ENCODE measurements at places on chromosomes 16 and 17.
A peak's percentile ranks its signal among the peaks of the same experiment; 100 is the strongest.

DNA sequence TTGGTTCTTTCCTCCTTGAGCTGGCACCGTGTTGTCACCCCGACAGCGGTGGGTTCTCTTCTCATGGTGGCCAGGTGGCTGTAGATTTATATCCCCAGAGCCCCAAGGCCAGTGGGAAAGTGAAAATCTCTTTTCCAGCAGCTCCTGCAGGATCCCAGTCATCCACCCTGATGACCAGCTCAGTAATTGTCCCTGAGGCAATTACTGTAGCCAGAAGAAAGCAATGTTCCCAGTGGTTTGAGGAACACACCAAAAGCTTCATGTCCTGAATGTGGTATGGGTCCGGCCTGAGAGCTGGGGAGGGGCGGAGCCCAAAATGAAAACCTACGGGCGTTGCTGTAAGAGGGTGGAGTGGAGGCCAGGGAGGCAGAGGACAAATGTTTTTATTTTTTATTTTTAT is 69.0 kb downstream of the WSB1 start:
- no peak for DNase-seq

DNA sequence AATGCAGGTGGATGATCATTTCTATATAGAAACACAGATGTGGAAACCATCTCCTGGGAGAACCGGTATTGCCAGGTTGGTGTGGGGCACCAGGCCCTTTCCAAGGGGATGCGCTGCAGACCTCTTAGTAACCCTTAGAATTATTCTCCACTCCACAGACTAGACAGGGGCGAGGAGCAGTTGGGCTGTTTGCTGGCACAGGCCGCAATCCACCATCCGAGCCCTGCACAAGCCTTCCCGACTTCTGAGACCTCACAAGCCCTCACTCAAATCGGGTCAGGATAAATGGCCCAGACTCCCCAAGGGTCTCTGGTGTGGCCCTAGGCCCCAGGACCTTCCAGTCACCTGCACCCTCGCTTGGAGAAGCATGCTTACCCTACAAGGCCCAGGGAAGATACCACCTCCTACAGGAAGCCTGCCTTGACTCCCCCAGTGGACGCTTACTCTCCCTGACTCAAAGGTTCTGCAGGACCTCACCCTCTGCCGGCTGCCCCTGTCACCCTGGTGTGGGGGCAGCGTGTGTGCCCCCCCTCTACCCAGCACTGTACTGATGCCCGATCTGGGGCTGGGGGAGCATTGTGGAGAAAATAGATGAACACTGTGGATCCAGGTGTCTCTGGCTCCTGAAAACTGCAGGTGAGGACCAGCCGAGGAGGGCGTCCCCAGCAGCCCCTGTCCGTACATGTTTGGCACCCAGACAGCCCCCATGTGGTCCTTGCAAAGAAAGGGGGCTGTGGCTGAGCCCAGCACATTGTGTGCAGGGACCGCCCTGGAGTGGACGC is 49.8 kb upstream of the ACSF3 start:
- DNase-seq, result no peak

DNA sequence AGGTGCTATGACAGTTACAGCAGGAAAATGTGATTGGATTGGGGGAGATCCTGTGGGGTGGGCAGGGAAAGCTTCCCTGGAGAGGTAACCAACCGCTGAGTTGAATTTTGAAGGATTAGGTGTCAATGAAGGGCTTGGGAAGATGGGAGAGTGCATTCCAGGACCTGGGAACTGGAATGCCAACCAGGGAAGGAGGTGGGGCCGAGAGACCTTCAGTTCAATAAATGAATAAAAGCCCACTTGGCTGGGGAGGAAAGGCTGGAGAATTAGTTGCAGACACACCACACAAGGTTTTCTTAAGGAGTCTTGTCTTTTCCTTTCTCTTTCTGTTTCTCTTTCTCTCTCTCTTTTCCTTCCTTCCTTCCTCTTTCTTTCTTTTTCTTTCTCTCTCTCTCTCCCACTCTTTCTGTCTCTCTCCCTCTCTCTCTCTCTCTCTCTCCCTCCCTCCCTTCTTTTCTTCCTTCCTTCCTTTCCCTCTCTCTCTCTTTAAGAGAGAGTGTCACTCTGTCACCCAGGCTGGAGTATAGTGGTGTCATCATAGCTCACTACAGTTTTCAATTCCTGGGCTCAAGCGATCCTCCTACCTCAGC is 3.3 kb downstream of the USP43 start:
- DNase-seq, result no peak

- no peak for DNase-seq
Observed at GRCh38 chr16:54724346-54724925, 206.2 kb upstream of the IRX5 start.

GRCh38 chr17:40963838-40964237 is 2.9 kb downstream of the KRT39 start:
- DNase-seq, result no peak

GRCh38 chr16:79012671-79013434 is 587.7 kb downstream of the MAF start:
- DNase-seq, result no peak

DNA sequence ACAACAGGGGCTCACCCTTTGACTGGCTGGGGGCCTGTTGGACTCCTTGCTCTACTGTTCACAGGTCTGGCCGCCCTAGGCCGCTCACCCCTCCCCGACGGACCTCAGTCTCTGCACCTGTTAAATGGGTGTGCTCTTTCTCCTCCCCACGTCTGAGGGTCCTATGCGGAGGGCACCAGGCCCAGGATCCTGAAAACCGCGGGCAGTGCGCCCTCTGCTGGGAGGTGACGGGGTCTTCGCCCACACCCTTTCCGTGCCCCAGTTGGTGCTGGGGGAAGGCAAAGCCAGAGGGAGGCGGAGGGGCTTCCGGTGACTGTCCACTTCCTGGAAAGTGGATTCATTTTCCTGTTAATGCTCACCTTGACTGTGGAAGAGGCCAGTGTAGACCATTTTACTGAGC is 1010.9 kb downstream of the KCNJ18 start:
- DNase-seq, result no peak

DNA sequence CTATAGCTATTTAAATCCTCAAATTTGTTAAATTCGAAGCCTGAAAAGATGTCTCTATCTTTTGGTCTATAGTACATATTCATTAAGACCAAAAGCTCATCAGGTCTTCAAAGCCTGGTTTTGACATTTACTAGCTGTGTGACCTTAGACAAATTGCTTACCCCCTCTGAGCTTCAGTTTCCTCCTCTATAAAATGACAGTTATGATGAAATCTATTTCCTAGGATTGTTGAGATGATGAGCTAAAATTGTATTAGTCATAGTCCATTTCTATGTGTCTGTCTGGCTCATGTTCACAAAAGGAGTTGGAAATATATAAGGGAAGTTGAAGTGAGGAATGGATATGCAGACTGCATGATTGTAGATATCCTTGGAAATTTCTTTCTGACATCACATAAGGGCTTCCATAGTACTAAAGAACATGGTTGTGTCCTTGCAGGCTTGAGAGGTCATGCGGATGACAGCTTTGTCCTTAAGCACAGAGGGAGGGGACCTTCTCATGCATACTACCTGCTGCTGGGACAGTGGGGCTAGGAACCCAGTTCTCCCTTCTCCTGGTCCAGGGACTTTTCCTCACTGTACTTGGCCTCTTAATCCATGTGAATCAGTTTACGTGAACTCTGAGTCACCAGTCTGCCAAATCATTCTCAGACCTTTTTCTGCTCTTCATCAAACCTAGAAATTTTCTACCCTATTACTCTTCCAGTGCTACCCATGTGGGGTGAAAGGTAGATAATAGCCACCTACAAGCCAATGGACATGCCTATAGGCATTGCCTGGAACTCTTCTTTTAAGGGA is 487.5 kb upstream of the SALL1 start:
- no peak for DNase-seq

GRCh38 chr17:53971361-53971760 is 148.6 kb downstream of the KIF2B start:
- no peak for DNase-seq

- peak; percentile 63 for DNase-seq
Observed at GRCh38 chr17:14038206-14038605, 31.1 kb upstream of the COX10 start.

GRCh38 chr16:4664538-4665418 is 28.6 kb upstream of the NUDT16L1 start:
- DNase-seq, result no peak

GRCh38 chr17:79242873-79243602 is 168.4 kb downstream of the ENGASE start:
- DNase-seq, result no peak

- DNase-seq, result no peak
Observed at GRCh38 chr16:81694494-81695280, 84.4 kb upstream of the PLCG2 start.

DNA sequence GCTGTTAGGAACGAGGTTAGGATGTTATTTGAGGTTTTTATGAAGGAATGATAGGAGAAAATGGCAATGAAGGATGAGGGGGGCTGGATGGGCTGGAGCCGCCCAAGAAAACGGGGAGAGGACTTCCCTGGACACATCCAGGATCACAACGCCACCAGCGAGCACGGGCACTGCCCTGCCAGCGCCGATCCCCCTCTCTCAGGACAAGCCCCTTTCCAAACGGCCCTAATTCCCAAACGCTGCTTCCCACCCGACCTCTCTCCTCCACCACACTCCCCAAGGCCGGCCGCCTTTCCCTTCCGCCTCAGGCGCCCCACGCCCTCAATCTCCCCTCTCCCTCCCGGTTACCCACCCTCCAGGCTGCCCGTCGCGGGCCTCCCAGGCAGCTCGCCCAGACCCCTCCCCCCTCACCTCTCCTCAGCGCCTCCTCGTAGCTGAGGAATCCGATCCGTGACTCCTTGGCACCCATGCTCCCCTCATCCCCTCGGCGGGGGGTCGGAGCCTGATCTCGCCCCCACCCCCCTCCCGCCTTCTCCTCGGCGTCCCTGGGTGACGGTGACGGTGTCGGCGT is 377 bp downstream of the USP32 start:
- DNase-seq, result no peak

DNA sequence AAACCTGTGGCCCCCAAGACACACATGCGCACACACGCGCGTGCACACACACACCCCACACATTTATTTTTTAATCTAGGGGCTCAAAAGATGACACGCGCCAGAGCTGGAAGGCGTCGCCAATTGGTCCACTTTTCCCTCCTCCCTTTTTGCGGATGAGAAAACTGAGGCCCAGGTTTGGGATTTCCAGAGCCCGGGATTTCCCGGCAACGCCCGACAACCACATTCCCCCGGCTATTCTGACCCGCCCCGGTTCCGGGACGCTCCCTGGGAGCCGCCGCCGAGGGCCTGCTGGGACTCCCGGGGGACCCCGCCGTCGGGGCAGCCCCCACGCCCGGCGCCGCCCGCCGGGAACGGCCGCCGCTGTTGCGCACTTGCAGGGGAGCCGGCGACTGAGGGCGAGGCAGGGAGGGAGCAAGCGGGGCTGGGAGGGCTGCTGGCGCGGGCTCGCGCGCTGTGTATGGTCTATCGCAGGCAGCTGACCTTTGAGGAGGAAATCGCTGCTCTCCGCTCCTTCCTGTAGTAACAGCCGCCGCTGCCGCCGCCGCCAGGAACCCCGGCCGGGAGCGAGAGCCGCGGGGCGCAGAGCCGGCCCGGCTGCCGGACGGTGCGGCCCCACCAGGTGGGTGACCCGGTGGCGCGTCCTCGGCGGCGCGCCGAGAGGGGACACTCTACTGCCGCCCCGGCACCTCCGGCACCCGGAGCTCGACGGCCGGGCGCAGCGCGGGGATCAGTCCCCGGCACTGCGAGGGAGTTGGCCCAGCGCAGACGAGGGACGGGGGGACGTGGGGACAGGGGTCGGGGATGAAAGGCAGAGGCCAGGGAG is at the start of gene STAT5A:
STAT5A (plus strand) TSS at position 522 of the 826 bp plus-strand sequence. CDS start 914 bp downstream, outside the sequence.
- peak; percentile 91 for DNase-seq

DNA sequence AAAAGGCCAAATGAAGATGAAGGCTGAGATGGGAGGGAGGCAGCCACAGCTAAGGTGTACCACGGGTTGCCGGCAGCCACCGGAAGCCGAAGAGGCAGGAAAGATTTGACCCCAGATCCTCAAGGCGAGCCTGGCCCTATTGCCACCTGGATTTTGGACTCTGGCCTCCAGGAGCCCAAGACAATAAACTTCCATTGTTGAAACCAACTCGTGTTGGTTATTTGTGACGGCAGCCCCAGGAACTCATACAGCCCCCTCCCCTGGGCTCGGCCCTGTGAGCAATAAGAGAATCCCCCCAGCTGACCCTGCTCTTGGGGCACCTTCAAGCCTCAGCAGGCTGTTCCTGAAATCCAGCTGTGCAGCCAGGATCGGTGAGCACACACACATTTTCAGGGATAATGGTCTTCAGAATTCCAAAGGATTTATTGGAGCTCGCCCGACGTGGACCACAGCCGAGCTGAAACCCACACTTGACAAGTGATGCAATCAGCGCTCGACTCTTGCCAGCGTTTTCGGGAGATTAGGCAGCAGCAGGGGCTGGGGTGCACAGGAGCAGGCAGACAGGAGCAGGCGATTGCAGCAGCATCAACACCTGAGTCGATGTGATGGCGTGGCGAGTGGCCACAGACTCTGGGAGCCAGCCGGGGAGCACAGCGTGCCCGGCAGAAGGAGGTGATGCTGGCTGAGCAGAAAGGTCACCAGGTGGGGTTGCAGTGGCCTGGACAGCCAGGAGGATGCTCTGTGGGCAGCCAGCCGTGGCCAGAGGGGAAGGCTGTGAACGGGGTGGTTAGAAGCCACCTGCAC is 22.4 kb upstream of the CBX4 start:
- no peak for DNase-seq

DNA sequence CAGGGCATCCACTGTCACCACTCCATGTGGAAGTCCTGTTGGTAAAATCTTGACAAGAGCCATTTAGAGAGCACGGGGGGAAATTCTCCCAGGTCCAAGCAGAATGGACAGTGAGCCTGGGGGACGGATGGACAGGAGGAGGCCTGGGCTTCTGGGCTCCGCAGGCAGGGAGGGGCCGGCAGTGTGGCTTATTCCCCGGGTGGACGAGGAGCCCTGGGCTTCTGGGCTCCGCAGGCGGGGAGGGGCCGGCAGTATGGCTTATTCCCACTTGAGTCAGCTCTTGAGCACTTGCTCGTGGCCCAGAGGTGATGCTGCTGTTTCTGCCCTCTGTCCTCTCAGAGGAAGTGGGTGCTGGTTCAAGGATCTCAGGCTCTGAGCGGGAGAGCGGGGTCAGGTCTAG is 22.2 kb upstream of the RPL13 start:
- DNase-seq, result no peak
